ENCODE measurements at places on chromosomes 7 and 10. TPM values are rescaled to one million over a fixed set of nuclear protein-coding genes. Genes with fewer than 3 reads are reported as not detected.

ARPC1A gene
- total RNA-seq, result 63.8 TPM

PPP1R9A gene
- not detected for total RNA-seq

OPALIN gene
- total RNA-seq, result not detected

NACAD gene
- 0.60 TPM for total RNA-seq

C10orf67 gene
- total RNA-seq, result not detected

MMD2 gene
- total RNA-seq, result not detected

TEX36 gene
- not detected for total RNA-seq

MYO1G gene
- total RNA-seq, result 576 TPM

ARF5 gene
- total RNA-seq, result 133 TPM

All from activated CD4-positive, alpha-beta memory T cell treated with anti-CD3 and anti-CD28 coated beads, Interleukin-2, amount 10 ng/mL, durations not matched to agents 7 days and 5 days (primary cell).